ENCODE measurements at places on chromosomes 3 and 15.

GRCh38 chr3:64255741-64256340 is 30.6 kb upstream of the PRICKLE2 start:
- DNase-seq: no peak

DNA sequence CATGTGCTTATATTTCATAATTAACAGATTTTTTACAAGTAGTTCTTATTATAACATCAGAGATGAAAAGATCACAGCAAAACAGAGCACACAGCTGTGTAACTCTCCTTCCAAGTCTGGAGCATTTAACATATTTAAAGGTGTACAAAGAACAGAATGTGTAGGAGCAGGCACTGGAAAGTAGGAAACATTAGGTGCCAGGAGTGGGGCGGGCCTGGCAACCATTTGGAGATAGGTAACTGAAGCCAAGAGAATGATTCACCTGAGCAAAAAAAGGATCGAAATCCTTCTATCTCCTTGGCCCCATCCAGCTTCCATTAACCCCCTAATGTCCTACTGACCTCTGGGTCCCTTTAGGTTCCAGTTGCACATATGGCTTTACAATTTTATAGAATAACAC is 2.3 kb upstream of the MYH15 start:
- DNase-seq: no peak

DNA sequence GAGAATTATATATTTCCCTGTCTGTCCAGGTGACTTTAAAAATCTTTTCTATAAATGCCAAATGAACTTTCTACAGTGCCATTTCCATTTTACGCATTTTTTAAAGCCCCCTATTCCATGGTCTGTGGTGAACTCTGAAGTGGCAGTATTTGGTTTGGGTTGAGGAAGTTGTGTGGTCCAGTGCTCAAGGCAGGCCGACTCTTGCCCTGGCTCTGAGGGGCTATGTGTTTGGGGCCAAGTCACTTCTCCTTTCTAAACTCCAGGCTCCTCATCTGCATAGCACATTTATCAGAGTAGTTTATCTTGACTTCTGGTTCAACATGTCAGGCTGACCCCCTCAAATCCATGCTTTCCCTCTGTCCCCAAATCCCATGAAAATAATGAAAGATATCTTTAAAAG is 14.1 kb downstream of the TTC21A start:
- DNase-seq: no peak

GRCh38 chr3:8658306-8659212 is 14.0 kb upstream of the SSUH2 start:
- no peak for DNase-seq

DNA sequence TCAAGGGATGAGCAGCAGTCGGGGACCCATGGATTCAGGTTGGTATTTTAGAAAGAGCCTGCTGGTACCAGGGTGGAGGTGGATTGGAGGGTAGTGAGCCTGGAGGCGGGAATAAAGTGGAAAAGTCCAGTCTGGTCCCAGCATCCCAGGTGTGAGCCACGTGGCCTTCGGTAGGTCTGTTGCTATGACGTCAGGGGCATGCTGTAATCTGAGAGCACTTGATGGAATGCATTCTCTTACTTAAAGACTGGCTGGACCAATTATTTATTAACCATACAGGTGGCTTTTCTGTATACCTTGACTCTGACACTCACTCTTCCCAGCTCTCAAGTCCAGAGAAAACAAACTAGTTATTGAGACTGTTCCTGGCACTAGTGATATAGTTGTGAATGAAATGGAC is 389.9 kb upstream of the RGMA start:
- no peak for DNase-seq

DNA sequence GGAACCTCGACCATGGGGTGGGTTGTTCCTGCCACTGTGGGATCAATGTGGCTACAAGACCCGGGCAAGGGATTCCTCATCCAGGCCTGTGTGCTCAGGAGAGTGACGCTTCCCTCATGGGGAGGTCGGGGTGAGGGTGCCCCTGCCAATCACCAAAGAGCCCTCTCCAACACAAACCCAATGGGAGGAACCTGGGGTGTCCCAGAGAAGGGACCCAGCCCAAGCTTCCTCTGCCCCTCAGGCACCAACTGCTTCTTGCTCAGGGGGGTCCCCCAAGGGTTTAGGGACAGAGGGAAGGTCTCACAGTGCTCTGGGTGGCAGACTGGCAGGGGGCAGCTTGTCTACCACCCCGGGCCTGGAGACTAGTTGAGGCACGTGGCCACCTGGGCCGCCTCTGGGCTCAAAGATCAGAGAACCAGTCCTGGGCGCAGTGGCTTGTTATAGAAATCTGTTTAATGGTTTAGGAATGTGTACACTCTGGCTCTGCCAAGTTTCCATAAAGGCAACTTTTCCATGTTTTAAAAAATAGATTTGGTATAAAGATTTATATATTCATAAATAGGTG is 26.6 kb downstream of the GP9 start:
- DNase-seq: no peak

DNA sequence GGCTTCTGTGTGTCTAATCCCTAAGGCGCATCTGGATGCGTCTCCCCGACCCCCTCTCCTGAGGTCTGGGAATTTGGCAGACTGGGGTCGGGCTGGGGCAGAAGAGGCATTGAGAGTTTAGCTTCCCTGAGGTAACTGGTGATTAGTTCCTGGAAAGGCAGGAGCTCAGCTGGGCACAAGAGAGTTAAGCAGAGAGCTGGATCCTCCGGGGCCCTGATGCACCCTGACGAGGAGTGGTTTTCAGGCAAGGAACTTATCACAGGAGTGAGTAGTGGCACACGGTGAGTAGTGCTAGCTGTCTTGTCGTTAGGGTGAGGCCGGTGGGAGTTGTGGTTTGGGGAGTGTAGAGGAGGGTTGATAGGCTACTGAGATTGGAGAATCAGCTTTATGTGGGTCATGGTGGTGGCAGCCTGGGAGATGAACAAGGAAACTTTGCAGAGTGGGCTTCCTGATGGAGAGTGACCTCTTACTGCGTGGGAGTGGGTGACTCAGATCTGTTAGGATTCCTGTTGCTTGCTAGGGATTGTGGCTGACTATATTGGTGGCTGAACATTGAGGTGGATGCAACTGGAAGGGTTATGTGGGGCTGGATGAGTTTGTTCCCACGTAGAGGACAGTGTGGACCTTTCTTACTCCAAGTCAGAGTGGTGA is 897 bp downstream of the RAD54L2 start:
- no peak for DNase-seq
